ENCODE measurements at places on chromosomes 5 and 9.

DNA sequence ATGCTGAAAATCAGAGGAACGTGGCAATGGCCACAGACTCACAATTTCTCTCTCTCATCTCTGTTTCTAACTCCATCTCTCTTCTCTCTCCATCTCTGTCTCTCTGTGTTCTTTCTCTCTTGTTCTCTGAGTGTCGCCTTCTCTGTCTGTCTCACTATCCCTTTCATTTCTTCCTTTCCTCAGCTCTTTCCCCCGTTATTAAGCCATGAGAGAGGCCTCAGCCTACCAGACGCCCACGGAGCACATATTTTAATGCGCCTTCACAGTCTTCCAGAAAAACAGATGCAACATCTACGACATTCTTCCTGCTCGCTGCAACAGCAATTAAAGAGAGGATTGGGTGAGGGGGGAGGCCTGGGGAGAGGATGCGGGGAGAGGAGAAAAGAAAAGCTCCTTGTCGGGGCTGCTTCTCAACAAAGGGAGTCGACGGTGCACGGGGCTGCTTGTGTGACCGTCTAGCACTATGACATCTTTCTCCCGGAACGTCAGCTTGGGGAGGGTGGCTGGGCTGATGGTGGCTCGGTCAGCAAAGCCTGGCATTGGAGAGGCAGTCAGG lies 37.7 kb upstream of the NEURL1B start:
- no peak for DNase-seq

- no peak for DNase-seq
Measured at GRCh38 chr9:35085078-35085477, 5.3 kb upstream of the FANCG start.

GRCh38 chr9:113370806-113371325 lies 5.9 kb downstream of the HDHD3 start:
- DNase-seq, result no peak

GRCh38 chr5:91416491-91416890 lies 33.4 kb upstream of the ARRDC3 start:
- DNase-seq, result no peak

DNA sequence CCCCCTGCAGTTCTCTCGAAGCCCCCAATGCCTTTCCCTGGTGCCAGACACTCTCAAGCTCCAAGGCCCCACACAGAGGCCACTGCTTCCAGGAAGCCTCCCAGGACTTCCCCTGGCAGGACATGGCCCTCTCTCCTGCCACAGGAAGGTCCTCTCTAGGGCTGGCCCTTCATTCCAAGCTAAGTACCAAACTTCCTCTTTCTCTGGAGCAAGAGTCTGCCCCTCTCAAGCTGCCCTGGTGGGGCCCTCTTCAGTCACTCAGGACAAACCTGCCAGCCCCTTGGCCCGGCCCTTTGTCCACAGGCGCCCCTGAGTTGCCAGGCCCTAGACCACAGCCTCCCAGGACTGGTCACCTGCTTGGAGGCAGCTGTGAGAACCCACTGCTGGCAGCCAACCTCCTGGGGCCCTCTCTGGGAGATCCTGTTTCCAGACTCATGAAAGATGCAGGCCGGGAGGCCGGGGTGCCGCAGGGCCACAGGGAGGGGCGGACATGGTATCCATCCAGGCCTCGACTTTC lies 6.6 kb downstream of the NINJ1 start:
- DNase-seq, result no peak

DNA sequence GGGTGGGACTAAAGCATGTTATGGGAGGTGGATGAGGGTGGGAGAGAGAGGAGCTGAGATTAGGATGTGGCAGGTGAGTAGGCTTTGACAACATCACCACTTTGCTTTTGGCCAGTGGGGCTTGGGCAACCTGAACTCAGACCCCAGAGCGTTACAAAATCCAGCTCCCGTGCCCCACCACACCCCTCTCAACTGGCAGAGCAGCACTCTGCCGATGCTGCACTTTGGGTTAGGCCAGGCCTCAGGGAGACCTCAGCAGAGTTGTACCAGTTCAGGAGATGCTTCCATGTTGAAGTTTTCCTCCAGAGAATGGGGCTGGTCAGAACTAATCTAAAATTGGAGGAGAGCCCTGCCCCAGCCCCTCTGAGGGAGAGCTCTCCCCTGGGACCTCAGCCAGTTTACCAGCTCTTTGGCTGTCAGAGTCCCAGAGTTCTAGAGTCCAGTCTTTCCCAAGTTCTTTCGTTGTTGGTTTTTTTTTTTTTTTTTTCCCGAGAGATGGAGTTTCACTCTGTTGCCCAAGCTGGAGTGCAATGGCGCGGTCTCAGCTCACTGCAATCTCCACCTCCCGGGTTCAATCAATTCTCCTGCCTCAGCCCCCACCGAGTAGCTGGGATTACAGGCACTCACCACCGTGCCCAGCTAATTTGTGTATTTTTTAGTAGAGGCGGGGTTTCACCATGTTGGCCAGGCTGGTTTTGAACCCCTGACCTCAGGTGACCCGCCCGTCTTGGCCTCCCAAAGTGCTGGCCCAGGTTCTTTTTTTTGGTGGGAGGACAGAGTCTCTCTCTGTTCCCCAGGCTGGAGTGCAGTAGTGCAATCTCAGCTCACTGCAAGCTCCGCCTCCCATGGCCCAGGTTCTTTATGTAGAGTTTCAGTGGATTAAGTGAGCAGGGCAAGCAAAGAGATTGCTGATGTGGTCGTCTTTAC lies 17.8 kb downstream of the NUDT2 start:
- DNase-seq, result no peak

Data from stimulated activated CD4-positive, alpha-beta T cell treated with anti-CD3 and anti-CD28 coated beads, TNF-alpha, amount 100 ng/mL, for 4 hours (primary cell).